Ureter (tissue), 1 donor: ENCODE measurements at places on chromosomes 2 and 18. TPM values are rescaled to one million over a fixed set of nuclear protein-coding genes. Genes with fewer than 3 reads are reported as not detected.
A peak's percentile ranks its signal among the peaks of the same experiment; 100 is the strongest.

The STARD6 gene
- total RNA-seq = not detected

The CHRNA1 gene
- total RNA-seq = 0.34 TPM

The SFT2D3 gene
- 7.3 TPM for total RNA-seq

The XIRP2 gene
- 0.42 TPM for total RNA-seq

The RGPD4 gene
- total RNA-seq = 0.08 TPM

The FOXD4L1 gene
- total RNA-seq = 0.39 TPM

The IL1B gene
- total RNA-seq = 3.5 TPM

DNA sequence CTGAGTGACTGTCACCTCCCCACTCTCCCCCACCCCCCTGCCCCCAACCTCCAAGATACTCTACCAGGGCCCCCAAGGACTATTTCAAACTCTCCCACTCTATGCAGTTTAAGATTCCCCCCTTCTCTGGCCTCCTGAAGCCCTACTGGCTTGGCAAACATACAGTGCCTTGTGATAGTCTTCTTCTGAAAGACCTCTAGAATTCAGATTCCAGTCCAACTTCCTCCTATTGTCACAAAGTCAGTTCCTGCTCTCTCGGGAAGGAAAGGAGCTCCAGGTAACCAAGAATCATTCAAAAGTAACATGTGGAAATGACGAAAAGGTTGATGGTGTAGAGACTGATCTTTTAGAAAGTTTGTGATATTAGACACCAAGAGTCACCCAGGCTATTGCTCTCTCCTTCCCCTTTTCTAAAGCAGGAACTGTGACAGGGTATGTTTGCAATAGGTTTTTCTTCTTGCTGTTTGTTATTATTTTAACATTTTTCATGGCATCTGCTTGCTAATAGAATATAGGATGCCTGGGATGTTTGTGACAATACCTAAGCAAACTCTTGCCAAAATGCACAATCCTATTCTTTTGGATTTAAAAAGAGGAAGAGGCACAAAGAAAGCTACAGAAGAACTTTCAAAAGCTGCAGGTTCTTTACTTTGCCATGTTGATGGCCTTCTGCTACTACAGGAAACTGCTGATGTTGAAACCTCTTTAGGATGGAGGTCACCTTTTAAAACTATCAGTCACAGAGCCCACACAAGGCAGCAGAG is 93.5 kb upstream of the MGAT4A start:
- no peak for DNase-seq

GRCh38 chr2:69461404-69461803 is 24.2 kb upstream of the NFU1 start:
- DNase-seq = no peak

- DNase-seq = no peak
Measured at GRCh38 chr2:18467749-18468360, 92.6 kb downstream of the RDH14 start.

DNA sequence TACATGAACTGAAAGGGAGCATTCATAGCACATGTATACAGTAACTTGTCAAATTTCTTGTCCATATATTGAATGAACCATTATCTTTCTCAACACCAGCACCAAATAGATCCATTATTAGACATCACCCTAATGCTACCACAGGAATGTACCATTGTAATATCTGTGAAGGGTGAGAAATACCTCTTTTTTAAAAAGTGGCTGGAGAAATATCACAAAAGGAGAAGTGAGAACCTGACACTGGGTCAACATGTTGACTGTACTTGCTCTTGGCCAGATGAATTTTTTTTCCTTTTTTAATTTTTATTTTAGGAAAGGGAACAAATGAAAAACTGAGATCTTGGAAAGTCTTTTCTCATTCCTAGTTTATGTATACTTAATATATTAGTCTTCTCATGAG is 63.5 kb downstream of the CAVIN2 start:
- DNase-seq = no peak

GRCh38 chr2:220442012-220442411 is 814.6 kb downstream of the SLC4A3 start:
- DNase-seq = no peak

GRCh38 chr18:13284330-13285027 is 65.9 kb downstream of the LDLRAD4 start:
- DNase-seq = no peak

DNA sequence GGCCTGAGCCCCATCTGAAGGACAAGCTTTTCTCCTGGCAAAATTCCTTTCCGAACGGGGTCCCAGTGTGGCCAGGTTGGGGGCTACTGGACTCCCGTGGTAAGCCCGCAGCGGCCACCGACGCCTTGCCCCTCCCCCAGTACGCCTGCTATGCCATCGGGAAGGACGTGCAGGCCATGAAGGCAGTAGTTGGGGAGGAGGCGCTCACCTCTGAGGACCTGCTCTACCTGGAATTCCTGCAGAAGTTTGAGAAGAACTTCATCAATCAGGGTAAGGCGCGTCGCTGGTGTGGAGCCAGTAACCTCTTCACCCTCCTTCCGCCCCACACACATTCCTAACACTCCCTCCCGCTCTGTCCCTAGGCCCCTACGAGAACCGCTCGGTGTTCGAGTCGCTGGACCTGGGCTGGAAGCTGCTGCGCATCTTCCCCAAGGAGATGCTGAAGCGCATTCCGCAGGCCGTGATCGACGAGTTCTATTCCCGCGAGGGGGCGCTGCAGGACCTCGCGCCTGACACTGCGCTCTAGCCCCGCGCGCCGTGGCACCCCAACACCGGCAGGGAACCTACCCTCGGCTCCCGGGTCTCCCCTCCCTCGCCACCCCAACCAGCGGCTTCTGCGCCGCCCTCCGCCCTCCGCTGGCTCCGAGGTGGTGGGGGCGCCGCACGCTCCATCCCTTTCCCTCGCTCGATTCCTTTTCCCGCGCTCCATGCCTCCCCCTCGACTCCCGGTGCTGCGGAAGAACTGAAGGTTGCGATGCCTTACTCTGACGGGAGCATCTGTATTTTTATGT is 13.6 kb upstream of the ANKRD53 start:
- DNase-seq = peak; percentile 70

DNA sequence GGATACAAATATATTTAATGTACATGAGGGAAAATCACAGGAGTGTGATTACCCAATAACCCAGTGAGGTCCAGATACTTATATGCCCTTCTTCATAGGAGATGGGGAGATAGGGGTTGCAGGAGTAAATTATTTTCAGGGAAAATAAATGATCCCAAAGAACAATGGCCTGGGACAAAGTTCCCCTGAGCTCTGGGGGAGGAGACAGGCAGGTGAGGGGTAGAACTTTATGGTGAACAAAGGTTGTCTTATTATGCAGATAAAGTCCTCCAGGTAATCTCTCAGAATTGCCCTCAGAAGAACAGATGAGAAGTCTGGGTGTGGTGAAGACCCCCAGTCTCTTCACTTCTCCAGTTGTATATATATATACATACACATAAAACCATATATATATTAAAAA is 22.1 kb upstream of the RMDN2 start:
- no peak for DNase-seq

DNA sequence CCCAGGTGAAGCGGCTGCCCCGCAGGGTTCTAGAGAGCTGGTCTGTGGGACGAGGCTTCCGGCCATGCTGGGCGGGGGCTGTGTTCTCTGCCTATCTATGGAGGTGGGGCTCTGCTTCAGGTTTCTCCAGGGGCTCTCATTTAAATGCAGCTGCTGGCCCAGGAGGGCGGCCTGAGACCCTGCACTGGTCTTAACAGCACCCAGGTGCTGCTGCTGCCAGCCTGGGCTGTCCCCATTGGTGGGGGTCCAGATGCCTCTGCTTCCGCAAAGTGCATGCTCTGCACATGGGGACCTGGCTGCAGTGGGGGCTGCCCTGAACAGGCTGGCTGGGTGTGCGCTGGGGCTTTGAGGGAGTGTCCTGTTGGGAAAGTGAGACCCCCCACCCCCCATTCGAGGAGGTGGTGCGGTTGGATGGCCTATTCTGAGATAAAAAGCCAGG is 29.7 kb upstream of the ALLC start:
- DNase-seq = peak; percentile 29

GRCh38 chr2:46812361-46813019 is 103.1 kb downstream of the MCFD2 start:
- DNase-seq = peak; percentile 78

DNA sequence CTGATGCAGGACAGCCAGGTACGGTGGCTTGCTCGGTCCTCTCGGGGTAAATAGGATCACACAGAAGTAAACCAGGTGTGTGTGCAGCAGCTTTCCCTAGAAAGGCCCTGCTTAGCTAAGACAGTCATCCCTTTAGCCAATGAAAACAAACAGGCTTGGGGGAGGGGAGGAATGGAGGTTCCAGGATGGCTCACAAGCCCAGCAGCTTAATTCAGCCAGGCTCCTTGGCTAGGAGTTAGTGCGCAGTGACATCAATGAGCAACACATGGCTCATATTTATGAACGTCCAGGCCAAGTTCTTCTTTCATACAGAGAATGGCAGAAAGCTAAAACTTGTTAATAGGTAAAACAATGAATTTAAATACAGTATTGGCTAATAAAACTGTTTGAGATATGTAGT is 10.2 kb downstream of the IAH1 start:
- DNase-seq = no peak

GRCh38 chr2:158714420-158714819 is 80.7 kb upstream of the DAPL1 start:
- no peak for DNase-seq

DNA sequence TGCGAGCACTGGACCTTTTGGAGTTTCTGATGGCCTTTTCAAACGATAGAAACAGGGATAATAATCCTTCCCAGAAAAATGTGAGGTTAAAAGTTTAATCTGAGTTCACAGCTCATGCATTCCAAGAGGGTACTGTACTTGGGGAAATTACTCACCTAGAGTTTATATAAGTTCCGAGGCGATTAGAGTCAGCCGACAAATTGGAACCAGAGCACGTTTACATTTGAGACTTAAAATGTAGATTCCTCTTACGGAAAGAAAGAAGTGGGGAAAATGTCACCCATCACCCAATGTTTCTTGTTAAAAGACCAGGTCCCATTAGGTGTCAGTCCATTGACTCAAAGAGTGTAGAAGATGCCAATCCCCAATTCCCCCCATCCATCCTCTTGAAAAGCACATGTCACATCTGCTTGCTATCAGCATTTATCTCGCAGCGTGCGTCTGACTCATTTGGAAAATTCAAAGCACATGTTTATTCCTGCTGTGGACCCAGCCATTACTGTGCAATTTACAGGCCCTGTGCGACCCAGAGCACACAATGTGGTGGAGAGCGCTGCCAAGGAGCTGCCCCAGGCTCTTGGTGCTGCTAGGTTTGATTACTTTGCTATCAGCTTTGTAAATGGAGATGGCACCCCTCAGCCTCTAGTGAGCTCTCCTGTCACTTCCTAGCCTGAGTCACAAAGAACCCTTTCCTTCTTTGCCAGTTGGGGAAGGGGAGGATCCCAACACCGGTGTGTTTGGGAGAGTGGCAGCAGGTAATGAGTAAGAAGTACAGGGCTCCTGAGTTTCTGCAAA is 104.8 kb downstream of the COLEC12 start:
- DNase-seq = no peak

- no peak for DNase-seq
Measured at GRCh38 chr2:3780477-3781402, 77.4 kb downstream of the DCDC2C start.

DNA sequence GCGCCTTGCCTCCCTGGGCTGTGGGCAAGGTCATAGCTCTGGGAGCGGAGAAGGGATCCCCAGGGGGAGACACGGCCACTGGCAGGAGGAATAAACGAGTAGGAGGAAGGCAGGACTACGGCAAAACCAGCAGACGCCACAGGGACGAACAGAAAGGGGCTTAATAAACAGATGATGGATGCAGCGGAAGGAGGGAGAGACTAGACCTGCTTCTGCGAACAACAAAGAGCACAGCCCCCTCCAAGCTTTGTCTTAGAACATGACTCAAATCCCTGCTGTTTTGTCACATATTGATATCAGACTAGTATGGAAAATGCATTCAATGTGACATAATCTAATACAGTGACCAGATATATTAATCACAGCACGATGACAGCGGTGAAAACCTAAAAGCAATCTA is 155.9 kb upstream of the TPO start:
- DNase-seq = no peak

GRCh38 chr2:30405260-30405605 is 41.8 kb upstream of the LCLAT1 start:
- peak; percentile 13 for DNase-seq

DNA sequence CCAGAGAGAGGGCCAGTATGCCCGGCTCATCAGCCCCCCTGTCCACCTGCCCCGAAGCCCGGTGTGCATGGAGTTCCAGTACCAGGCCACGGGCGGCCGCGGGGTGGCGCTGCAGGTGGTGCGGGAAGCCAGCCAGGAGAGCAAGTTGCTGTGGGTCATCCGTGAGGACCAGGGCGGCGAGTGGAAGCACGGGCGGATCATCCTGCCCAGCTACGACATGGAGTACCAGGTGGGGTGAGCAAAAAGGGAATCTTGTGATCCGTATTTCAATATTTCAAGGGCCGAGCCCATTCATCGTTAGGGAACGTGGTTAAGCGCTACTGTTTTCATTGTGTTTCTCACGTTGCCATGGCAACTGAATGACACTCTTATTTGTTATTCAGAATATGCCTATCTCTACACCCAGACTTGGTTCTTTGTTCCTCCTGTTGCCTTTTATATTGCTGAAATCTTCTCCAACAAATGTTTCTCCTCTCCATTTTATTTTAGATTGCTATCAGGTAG is 81.5 kb downstream of the NRP2 start:
- DNase-seq = no peak
